ENCODE measurements at places on chromosomes 11 and 22.

DNA sequence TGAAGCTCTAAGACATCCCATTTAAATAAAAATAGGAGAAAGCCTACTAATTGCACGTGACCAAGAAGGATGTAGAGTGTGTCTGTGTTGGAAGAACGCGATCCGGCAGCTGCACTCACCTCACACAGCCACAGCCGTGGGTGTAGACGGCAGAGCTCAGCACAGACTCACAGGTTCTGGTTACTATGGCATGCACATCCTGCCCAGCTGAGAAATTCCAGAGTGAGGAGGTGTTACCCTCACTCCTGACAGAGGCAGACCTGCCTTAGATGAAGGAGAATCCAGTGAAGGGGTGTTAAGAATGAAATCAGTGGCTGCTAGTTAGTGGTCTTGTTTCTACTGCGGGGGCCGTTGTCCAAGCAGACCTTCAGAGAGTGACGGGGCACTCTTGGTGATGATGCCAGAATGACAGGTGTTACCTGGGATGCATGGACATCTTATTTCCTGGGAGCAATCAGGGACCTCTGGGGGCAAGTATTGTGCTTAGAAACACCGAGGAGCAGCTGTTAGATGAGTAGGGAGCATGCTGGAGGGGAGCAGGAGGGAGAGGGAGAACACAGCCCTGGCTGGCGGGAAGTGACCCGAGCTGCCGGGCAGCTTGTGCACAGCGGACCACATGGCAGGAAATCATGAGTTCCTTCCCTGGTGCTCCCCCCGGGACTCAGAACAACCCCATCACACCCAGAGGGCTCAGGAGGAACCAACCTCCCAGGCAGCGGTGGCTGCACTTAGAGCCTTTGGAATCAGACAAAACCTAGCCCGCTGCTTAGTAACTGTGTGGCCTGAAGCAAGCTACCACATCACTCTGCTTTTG, 12.3 kb downstream of the KCNJ5 start:
- no peak for DNase-seq

DNA sequence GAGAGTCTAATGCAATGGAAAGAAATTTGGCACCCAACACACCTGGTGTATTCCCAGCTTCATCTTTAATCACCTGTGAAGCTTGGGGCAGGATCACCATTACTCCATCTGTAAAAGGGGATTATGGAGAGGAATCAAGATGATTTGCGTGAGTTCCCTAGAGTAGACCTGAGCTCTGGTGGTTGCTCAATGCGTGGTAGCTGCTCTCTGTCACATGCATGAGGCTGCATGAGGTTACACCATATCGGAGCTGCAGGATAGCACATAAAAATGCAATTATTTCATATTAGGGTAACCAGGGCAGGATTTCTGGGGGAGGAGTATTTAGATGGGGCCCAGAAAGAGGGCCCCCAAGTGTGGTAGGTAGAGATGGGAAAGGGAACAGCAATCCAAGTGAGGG, 35.3 kb upstream of the CLMP start:
- no peak for DNase-seq

GRCh38 chr22:19891317-19892256, 36.9 kb upstream of the GNB1L start:
- peak; percentile 69 for DNase-seq

GRCh38 chr22:43044290-43044712, 29.4 kb upstream of the PACSIN2 start:
- DNase-seq: no peak

- no peak for DNase-seq
Measured at GRCh38 chr11:1869427-1870325, 16.8 kb downstream of the LSP1 start.

GRCh38 chr11:69874178-69874983, 55.2 kb upstream of the FGF3 start:
- no peak for DNase-seq

GRCh38 chr22:44493206-44493605, 4.8 kb downstream of the RTL6 start:
- no peak for DNase-seq

- DNase-seq: no peak
Measured at GRCh38 chr11:70828593-70829082, 423.7 kb downstream of the SHANK2 start.

- DNase-seq: no peak
Measured at GRCh38 chr11:1151366-1152315, 6.1 kb upstream of the MUC5AC start.

DNA sequence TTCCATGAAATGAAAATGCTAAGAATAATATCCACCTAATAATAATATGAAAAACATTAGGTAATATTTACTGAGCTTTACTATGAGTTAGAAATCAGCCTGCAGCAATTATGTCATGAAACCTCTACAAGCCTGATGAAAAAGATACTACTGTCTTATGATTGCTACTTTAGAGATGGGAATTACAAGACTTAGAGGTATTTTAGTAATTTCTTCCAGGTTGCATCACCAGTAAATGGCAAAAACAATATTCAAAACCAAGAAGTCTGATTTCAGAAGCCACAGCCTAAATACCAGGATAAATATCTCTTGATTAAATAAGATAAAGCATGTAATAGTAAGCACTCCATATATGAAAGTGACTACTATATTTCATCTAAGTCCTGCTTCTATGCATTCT, 13.8 kb downstream of the OR5B21 start:
- no peak for DNase-seq

DNA sequence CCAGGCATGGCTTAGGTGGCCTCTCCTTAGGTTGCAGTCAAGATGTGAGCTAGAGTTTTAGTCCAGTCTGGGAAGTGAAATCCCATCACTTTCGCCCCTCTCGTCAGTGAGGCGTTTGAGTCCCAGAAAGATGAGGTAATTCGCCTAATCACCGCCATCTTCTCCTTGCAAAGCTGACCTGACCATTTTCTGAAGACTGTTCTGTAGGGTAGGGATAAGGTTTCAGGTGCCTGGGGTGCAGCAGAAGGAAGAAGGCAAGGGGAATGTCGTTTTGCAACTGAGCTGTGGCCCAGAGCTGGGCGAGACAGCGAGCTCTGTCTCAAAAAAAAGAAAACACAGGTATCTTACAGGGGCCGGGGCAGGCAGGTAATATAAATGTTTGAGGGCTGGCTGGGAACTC, 61.7 kb upstream of the CECR2 start:
- no peak for DNase-seq

- no peak for DNase-seq
Measured at GRCh38 chr11:67323526-67323925, 20.2 kb downstream of the SSH3 start.

GRCh38 chr11:102967497-102967896, 12.0 kb upstream of the MMP13 start:
- DNase-seq: no peak

DNA sequence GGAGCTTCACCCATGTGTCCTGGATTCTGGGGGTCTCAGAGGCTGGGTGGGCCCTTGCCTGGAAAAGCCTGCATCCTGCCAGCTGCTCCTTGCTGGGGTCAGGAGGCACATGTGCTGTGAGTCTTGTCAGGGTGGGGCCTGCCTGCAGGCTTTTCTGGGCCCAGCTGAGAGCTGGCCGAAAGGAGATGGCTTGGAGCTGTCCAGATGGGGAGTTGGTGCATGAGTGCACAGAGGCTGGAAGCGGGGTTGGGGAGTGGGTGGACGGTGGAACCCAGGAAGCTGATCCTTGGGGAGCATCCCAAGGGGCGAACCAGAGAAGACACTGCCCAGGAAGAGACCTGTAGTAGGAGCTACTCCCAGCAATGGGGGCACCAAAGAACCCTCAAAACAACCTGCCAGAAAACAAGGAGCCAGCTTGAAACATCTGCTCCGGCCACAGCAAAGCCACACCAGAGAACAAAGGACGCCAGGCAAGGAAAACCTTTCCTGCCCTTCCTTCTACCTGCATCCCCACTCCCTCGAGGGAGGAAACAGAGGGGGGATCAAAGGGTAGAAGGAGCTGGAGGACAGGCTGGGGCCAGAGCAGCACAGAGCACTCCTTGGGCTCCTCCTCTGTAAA, 8.2 kb upstream of the KCTD17 start:
- DNase-seq: no peak

DNA sequence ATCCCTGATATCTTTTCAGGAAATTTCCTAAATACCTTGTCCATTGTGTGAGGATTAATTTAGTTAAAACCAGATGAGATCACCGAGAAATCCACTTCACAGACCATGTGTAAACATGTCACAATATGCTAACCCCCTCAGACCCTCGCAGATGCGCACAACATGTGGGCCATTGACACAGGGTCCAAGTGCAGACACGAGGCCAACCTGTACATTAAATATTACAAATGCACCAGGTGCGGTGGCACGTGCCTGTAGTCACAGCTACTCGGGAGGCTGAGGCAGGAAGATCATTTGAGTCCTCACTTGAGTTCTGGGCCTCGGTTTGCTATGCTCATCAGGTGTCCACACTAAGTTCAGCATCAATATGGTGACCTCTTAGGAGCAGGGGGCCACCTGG, 9.9 kb upstream of the TMPRSS4 start:
- DNase-seq: no peak

GRCh38 chr22:46828323-46828900, 66.0 kb downstream of the TBC1D22A start:
- DNase-seq: no peak

GRCh38 chr22:47062126-47062525, 299.7 kb downstream of the TBC1D22A start:
- DNase-seq: no peak

DNA sequence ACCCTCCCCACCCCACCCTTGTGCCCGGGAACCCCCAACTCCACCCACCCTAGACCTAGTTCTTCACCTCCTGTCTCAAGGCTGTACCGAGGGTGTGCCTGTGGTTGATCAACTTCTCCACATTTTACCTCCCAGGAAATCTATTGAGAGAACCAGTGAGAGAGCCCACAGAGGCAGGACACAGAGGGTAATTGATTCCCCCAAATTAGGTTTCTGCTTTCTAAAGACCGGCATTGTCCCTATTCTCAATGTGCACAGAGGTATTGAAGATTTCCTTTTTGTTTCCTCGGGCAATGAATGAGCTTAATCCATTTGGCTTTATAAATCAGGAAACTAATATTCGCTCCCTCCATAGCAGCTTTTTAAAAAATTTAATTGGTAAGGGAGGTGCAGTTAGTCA, 6.0 kb upstream of the LMO1 start:
- DNase-seq: no peak

GRCh38 chr22:43467216-43467940, 55.6 kb downstream of the MPPED1 start:
- DNase-seq: no peak

GRCh38 chr11:109547356-109548027, 125.5 kb downstream of the C11orf87 start:
- no peak for DNase-seq

GRCh38 chr11:82080160-82080559, 653.5 kb downstream of the FAM181B start:
- no peak for DNase-seq

GRCh38 chr11:95559899-95560298, 229.7 kb downstream of the FAM76B start:
- DNase-seq: no peak

DNA sequence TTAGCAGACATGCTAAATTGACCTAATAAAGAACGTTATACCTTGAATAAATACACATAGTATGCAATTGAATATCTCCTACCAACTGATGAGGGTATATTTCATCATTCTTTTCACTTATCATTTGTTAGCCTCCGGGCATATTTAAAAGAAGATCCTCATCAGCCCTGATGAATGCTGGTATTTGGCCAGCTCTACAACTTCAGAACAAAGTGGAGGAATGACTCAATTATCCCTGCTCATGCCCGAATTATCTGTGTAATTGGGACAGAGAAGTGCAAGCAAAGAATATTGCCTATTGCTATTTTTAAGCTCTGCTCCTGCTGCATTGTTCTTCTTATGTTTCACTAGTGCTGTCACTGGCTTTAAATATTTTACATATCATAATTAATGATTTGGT, 622.1 kb downstream of the METTL15 start:
- no peak for DNase-seq

DNA sequence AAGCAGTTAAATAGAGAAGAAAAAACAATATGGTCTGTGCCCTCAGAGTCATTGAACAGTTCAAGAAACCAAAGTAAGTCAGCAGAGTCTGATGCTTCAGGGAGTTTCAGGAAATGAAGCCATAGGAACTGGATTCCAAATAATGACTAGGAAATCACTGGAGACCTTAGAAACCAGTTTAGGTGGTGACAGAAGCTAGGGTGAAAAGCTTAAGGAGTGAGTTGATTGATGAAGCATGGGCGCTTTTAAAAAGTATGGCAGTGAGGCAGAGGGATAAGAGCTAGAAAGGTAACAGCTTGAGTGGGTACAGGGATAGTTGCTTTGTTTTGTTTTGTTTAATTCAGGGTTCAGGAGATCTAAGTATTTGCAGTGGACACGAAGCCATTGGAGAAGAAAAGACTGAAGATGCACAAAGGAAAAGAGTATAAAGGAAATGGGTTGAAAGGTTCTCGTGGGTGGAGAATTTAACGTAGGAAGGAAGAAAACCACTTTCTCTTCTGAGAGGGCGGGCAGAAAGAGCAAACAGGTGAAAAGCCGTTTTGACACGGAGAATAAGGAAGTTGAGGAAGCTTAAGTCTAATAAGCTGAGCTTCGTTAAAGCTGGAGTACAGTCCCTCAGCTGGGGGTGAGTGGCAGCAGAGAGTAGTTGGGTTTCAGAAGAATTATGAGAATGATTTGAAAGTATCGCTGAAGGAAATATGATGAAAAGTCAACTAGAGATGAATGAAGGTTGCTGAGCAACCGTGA, 14.8 kb downstream of the SGSM3 start:
- peak; percentile 33 for DNase-seq

DNA sequence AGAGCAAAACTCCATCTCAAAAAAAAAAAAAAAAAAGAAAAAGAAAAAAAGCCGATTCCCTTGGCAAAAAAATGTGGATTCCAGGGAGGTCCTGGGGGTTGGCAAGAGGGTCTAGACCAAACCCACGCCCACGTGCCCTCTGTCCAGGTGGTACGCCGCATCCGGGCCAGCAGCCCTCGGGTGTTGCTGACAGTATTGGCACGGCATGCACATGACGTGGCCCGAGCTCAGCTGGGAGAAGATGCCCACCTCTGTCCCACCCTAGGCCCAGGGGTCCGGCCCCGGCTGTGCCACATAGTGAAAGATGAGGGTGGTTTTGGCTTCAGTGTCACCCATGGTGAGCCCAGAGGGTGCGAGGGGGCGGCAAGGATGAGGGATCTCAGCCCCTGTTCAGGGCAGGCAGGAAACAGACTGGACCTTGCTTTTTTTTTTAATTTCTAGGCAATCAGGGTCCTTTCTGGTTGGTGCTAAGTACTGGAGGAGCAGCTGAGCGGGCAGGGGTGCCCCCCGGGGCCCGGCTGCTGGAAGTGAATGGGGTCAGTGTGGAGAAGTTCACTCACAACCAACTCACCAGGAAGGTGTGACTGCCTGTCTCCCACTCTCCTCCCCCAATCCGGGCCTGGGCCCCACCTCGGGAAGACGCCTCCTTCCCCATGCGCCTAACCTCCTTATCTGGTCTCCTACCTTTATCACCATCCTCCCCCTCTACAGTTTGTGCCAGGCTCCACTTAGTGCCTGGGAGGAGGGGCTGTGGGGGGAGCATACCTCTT, 2.0 kb downstream of the NHERF4 start:
- no peak for DNase-seq

- DNase-seq: no peak
Measured at GRCh38 chr11:723120-723883, 17.3 kb downstream of the EPS8L2 start.
